ENCODE measurements at places on chromosomes 7 and 10.

GRCh38 chr10:130232166-130233034 is 96.2 kb downstream of the GLRX3 start:
- DNase-seq, result no peak

GRCh38 chr10:112213836-112214235 is 30.3 kb upstream of the GPAM start:
- no peak for DNase-seq

DNA sequence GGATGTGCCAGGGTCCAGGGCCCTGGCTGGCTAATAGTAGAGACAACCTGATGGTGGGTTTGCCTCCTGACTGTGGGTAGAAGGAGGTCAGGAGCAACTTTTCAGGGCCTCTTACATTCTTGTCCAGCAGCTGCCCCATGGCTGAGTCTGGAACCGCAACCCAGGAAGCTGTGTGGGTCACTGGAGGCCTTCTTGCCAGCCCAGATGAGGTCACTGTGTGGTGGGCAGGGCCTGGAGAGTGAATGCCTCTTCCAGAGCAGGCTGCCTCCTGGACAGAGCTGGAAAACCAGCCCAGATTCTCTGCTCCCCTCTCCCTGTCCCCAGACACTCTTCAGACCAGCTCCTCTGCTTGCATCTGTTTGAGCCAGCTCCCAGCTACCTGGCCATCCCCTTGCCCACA is 43.5 kb upstream of the LEP start:
- DNase-seq, result no peak

DNA sequence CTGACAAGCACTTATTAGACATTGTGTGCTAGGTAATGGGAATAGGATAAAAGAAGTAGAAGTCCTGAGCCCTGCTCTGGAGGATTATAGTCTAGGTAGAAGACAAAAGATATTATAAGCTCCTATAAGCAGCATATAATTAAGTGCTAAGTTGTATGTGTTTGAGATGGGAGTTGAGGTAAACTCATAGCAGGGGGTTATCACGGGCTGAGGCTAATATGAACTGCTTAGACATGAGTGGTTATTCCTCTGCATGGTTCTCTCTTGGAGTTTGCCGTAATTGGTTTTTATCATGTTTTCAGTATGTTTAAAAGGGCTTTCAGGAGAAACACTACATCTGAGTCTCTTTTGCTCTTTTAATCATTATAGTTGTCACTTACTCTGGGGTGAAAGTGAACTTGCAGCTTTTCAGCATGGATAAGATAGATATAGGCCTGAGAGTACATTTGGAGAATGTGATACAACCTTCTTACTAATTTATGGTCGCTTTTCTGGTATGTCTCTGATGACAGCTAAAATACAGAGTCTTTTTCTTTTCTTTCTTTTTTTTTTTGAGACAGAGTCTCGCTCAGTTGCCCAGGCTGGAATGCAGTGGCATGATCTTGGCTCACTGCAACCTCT is 39.0 kb downstream of the SMNDC1 start:
- DNase-seq, result no peak

- DNase-seq, result no peak
Measured at GRCh38 chr7:36972140-36972518, 247.8 kb upstream of the AOAH start.

- DNase-seq, result no peak
Measured at GRCh38 chr7:2393706-2394105, 9.7 kb upstream of the CHST12 start.

GRCh38 chr10:52400562-52400961 is 86.5 kb downstream of the DKK1 start:
- no peak for DNase-seq

DNA sequence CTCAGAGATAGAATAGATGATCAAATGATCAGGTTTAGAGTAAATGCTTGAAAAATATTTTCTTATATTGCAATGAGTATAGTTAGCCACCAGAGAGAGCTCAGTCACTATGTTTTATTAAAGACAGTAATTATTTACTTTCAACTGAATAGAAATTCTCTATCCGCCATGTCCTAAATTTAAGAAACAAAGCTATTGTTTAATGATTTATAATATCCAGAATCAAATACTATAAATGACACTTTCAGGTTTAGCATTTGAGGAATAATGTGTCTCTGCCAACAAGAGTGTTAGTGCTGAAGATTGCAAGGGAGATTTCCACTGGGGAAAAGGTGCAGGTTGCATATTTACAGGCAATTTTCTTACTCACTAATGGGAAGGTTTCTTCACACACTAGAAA is 184.7 kb downstream of the DGKB start:
- peak; percentile 59 for DNase-seq

DNA sequence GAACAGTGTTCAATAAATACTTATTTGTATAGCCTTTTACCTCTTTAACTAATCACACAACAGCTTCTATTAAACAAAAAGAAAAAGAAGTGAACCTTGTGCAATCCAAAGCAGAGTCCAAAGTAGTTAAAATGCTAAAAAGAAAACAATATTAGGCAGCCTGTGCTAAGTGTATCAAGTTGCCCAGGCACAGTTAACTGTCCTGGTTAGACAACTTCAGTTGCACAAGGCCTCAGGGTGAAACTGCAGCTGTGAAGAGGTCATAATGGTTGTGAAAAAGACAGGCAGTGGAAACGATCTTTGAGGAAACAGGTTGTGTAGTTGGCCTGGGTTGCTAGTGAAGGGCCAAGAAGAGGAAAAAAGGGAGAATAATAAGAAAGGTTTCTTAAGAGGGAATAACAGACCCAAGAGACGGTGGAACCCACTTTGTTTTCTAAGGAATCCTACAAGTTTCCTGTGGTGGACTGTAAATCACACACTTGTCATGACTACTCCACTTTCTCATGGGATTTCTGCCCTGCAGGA is 6.0 kb upstream of the CROT start:
- DNase-seq, result no peak

DNA sequence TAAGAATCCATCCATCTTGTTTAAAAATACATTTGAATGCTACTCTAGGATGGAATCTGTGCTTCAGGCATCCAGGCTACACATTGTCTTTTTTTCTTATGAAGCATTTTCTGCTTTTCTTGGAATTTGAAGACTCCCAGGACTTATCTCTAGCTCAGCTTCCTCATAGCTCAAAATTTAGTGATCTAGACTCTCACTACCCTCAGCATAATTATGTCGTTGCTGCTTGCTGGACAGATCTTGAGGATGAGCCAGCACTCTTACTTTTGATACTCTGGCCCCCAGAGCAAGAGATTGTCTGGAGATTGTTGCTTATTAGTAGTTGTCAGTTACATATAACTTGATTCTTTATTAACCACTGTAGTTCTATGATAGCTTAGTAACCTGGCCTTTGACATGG is 83.3 kb upstream of the FGL2 start:
- no peak for DNase-seq

All from NCI-H2171 treated with DMSO at 0.1 percent for 48 hours (cell line).